NCI-H1436 treated with DMSO at 0.1 percent for 48 hours (cell line): ENCODE measurements at places on chromosomes 11 and 22.

- DNase-seq: no peak
These were observed 88.8 kb downstream of the MRTFA start for GRCh38 chr22:40547729-40548143.

DNA sequence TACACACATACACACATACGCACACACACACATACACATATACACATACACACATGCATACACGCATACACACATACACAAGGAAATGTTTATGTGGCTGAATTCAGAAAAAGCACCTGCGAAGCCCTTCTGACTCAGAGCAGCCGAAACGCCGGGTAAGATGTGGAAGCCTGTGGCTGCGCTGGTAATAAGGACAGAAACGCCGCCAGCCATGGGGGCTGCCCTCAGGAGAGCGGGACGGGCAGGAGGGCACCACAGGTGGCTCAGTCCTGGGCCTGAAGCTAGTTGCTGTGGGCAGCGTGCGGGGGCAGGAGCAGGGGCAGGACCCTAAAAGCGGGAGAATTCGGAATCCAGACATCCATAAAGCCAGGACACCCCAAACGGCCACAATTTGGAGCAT is 378.3 kb downstream of the BRD1 start:
- no peak for DNase-seq

- no peak for DNase-seq
These were observed 34.7 kb upstream of the SMIM38 start for GRCh38 chr11:69121021-69121420.

- no peak for DNase-seq
These were observed 49.7 kb upstream of the CECR2 start for GRCh38 chr22:17319546-17319945.

- DNase-seq: no peak
These were observed 660.3 kb downstream of the TBC1D22A start for GRCh38 chr22:47422736-47423135.

- DNase-seq: no peak
These were observed 354.9 kb downstream of the JRKL start for GRCh38 chr11:96744697-96745096.

DNA sequence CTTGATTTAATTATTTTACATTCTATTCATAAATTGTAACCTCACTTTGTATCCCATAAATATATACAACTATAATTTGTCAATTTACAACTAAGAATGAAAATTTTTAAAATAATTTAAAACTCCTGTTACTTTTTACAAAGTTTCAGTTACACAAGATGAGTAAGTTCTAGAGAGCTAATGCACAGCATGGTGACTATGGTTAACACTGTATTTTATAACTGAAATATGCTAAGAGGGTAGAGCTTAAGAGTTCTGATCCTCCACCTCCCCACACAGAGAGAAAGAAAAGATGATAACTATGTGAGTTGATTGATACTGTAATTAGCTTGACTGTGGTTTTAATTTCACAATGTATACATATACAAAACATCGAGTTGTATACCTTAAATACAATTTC is 412.5 kb upstream of the DDI1 start:
- no peak for DNase-seq
